ENCODE measurements at places on chromosomes 7 and 10.

GRCh38 chr7:17340655-17341054 lies 42.2 kb downstream of the AHR start:
- no peak overlapping the region for H3K27ac ChIP-seq
- no peaks in the 10 kb centered on the region for H3K27me3 ChIP-seq
- no peak for DNase-seq
- H3K4me3 ChIP-seq: no peak overlapping the region
- H3K36me3 ChIP-seq: peaks cover 31% of the 10 kb centered on the region

- DNase-seq: no peak
- H3K4me3 ChIP-seq: no peak overlapping the region
- H3K36me3 ChIP-seq: peaks cover 3% of the 10 kb centered on the region
- H3K4me1 ChIP-seq: no peaks in the 10 kb centered on the region
- peaks cover 2% of the 10 kb centered on the region for H3K27me3 ChIP-seq
These were observed 58.1 kb downstream of the POLL start for GRCh38 chr10:101529725-101530553.

DNA sequence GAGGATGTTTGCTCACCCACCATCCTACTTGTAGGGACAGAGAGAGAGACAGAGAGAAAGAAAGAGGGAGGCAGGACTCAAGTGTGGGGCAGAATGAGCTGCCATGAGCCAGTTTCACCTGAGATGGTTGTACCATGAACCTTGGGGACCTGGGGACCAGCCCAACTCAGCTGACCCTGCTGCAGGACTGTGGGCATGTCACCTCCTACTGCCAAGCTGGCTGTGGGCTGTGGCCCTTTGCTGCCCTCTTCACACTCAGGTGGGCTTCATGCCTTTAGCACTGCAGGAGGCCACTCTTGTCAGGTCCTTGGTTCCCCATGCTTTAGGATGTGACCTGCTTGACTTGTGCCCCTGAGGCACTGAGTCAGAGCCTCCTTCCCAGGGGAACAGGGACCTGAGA lies 108.2 kb upstream of the PCBD1 start:
- H3K4me3 ChIP-seq: no peak overlapping the region
- no peak for DNase-seq
- H3K27me3 ChIP-seq: peaks cover 28% of the 10 kb centered on the region
- no peaks in the 10 kb centered on the region for H3K36me3 ChIP-seq
- H3K27ac ChIP-seq: no peak overlapping the region

DNA sequence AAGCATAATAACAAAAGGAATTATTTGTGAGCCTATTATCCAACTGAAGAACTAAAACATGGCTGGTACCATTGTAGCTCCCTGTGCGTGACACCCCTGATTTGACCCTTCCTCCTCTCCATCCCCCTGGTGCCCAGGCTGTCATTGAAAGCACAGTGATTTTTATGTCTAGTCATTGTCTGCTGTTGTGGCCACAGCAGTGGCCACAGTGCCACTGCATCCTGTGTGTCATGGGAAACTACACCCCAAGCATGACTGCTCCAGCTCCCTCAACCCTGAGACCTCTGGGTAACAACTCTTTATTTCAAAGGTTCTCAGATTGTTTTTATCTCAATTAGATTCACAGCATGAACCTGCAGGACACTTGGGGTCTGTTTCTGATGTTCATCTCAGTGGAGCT lies 52.0 kb downstream of the ERLIN1 start:
- H3K27me3 ChIP-seq: peaks cover 36% of the 10 kb centered on the region
- no peak for DNase-seq
- H3K4me1 ChIP-seq: no peaks in the 10 kb centered on the region
- H3K4me3 ChIP-seq: no peak overlapping the region
- H3K27ac ChIP-seq: no peak overlapping the region
- no peaks in the 10 kb centered on the region for H3K36me3 ChIP-seq

DNA sequence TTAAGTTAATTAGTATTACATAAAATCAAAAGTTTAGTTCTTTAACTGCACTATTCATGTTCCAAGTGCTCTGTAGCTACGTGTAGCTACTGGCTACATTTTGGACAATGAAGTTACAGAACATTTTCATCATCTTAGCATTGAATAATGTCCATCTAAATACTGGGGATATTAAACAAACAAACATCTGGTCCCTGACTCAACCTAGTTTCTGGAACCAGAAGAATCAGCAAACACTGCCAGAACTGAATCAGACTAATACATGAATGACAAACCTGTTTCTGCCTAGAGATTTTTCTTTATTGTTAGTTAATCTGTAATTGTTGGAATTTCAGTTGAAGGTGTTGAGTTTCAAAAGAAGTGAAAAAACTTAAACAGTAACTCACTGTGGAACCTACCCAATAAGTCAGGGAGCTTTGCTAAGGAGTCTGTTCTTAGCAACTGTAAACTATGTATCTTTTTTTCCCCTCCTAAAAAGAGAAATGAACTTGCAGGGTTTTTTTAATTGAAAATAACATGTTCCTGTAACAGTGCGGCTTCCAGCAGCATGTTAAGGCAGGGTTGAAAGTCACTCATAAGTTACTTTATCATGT lies 58.3 kb downstream of the CDK13 start:
- H3K36me3 ChIP-seq: peaks cover 12% of the 10 kb centered on the region
- no peak overlapping the region for H3K4me3 ChIP-seq
- DNase-seq: peak; percentile 34
- H3K4me1 ChIP-seq: peaks cover 18% of the 10 kb centered on the region

DNA sequence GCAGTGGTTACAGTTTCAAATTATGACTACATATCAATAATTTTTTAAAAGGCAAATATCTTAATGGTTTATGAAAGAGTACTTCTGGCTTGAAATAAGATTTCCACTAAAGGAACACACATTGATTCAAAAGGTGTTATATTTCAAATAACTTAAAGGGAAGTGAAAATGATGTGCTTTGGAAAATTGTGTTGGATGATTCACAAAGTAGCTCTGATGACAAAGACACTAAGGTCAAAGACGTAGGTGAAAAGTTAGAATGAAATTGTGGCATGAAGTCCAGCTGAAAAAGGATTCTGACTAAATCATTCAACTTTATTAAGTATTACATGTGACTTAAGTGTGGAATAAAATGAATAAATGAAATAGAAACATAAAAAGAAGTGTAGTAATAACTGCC lies 20.8 kb upstream of the OR2A5 start:
- no peaks in the 10 kb centered on the region for H3K27me3 ChIP-seq
- DNase-seq: no peak
- H3K27ac ChIP-seq: no peak overlapping the region
- no peaks in the 10 kb centered on the region for H3K4me1 ChIP-seq

DNA sequence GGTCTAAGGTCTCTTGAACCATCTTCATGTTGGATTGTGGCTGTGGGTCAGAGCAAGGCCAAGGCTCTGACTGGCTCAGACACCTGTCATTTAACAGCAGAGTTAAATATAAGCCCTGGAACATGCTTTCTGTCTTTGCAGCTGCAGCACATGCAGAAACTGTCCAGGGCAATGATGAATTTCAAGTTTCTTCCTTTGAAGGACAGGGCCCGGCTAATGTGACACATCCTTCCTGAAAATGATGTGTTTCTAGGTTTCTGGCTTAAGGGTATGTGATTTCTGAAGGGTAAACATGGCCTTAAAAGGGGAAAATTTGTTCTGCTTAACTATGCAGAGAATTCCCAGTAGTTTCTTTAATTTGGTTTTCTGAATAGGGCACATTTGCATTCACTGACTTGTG lies 34.0 kb upstream of the SLC35B4 start:
- H3K4me1 ChIP-seq: no peaks in the 10 kb centered on the region
- DNase-seq: no peak
- no peak overlapping the region for H3K4me3 ChIP-seq
- H3K27ac ChIP-seq: no peak overlapping the region
- H3K36me3 ChIP-seq: no peaks in the 10 kb centered on the region
- H3K27me3 ChIP-seq: peaks cover 19% of the 10 kb centered on the region

DNA sequence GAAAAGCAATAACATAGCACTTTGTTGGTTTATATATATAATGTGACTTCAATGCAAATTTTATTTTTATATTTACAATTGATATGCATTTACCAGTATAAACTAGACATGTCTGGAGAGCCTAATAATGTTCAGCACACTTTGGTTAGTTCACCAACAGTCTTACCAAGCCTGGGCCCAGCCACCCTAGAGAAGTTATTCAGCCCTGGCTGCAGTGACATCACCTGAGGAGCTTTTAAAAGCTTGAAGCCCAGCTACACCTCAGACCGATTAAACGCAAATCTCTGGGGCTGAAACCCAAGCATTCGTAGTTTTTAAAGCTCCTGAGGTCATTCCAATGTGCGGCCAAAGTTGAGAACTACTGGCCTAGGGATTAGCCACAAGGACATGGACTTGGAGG lies 155.0 kb upstream of the LANCL2 start:
- H3K27me3 ChIP-seq: peaks cover 7% of the 10 kb centered on the region
- no peak for DNase-seq
- H3K4me3 ChIP-seq: no peak overlapping the region
- H3K27ac ChIP-seq: no peak overlapping the region
- peaks cover 11% of the 10 kb centered on the region for H3K36me3 ChIP-seq

- H3K27ac ChIP-seq: no peak overlapping the region
- H3K4me1 ChIP-seq: peaks cover 30% of the 10 kb centered on the region
- no peaks in the 10 kb centered on the region for H3K27me3 ChIP-seq
- no peak overlapping the region for H3K4me3 ChIP-seq
- DNase-seq: no peak
- H3K36me3 ChIP-seq: no peaks in the 10 kb centered on the region
These were observed 665.1 kb downstream of the SORCS1 start for GRCh38 chr10:106499448-106499847.

GRCh38 chr10:11521860-11522259 lies 89.6 kb downstream of the USP6NL start:
- no peak overlapping the region for H3K4me3 ChIP-seq
- H3K27ac ChIP-seq: no peak overlapping the region
- peaks cover 2% of the 10 kb centered on the region for H3K27me3 ChIP-seq
- DNase-seq: no peak
- peaks cover 15% of the 10 kb centered on the region for H3K4me1 ChIP-seq

GRCh38 chr10:133231244-133231945 lies 1.4 kb downstream of the UTF1 start:
- no peaks in the 10 kb centered on the region for H3K4me1 ChIP-seq
- DNase-seq: no peak
- H3K36me3 ChIP-seq: no peaks in the 10 kb centered on the region
- peaks cover 39% of the 10 kb centered on the region for H3K27me3 ChIP-seq
- H3K4me3 ChIP-seq: no peak overlapping the region
- H3K27ac ChIP-seq: no peak overlapping the region

GRCh38 chr7:137696376-137696775 lies 150.4 kb downstream of the DGKI start:
- H3K27me3 ChIP-seq: peaks cover 4% of the 10 kb centered on the region
- no peak overlapping the region for H3K27ac ChIP-seq
- no peaks in the 10 kb centered on the region for H3K36me3 ChIP-seq
- DNase-seq: no peak

DNA sequence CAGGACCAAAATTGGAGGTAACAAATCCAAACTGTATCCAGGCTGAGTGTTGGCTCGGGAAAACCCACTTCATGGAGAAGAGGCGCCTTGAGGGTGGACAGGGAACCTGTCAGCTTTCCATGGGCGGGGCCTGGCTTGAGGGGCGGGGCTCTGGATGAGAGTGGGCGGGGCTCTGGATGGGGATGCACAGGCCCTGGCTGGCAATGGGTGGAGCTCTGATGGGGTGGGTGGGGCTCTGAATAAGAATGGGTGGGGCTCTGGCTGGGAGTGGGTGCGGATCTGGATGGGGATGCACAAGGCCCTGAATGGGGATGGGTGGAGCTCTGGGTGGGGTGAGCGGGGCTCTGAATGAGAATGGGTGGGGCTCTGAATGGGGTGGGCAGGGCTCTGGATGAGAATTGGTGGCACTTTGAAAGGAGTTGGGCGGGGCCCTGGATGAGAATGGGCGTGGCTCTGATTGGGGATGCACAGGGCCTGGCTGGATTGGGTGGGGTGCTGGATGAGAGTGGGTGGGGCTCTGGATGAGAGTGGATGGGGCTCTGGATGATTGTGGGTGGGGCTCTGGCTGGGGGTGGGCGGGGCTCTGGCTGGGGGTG lies 96.6 kb upstream of the NPTX2 start:
- DNase-seq: no peak
- H3K36me3 ChIP-seq: no peaks in the 10 kb centered on the region
- H3K27ac ChIP-seq: no peak overlapping the region
- H3K4me1 ChIP-seq: no peaks in the 10 kb centered on the region

DNA sequence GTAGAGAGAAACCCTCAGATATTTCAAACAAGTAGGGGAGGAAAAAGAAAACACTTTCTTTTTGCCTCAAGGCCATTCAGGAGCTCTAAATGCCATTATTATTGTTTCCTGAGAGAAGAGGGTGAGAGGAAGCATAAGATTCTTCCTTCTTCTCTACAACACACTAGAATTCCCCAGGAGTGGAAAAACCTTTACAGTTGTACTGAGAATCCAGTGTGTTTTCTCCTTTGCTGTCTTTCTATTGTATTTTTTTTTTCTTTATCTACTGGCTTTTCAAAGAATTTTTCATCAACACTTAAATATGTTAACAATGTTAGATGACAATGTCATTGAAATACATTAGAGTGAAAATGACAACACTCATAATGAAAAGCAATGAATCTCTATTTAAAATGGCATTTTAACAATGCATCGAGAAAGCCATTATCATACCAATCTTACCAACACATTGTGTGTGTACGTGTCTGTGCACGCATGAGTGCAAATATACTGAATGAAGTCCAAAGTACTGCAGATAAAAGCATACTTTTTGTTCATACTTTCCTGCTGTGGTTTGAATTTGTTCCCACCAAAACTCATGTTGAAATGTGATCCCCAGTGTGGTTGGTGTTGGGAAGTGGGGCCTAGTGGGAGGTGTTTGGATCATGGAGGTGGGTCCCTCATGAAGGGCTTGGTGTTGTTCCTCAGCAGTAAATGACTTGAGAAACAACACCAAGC lies 24.2 kb upstream of the MACC1 start:
- H3K27ac ChIP-seq: no peak overlapping the region
- H3K4me3 ChIP-seq: no peak overlapping the region
- DNase-seq: peak; percentile 7
- no peaks in the 10 kb centered on the region for H3K4me1 ChIP-seq
- H3K27me3 ChIP-seq: peaks cover 2% of the 10 kb centered on the region

GRCh38 chr10:95499482-95499989 lies 61.6 kb downstream of the SORBS1 start:
- H3K27me3 ChIP-seq: no peaks in the 10 kb centered on the region
- no peaks in the 10 kb centered on the region for H3K36me3 ChIP-seq
- DNase-seq: no peak
- H3K4me3 ChIP-seq: no peak overlapping the region
